PC-3 (cell line): ENCODE measurements at places on chromosomes 11 and 22. TPM values are rescaled to one million over a fixed set of nuclear protein-coding genes. Genes with fewer than 3 reads are reported as not detected.

Gene OR8A1
- 0.04 TPM in 1 of 2 replicates, not detected in the other for total RNA-seq

Gene NEFH
- 0.29 TPM in 1 of 2 replicates, not detected in the other for total RNA-seq

Gene PHF21B
- total RNA-seq, result 0.12 TPM in 1 of 2 replicates, not detected in the other

Gene SYCE3
- 1.3 TPM in 1 of 2 replicates, not detected in the other for total RNA-seq

DNA sequence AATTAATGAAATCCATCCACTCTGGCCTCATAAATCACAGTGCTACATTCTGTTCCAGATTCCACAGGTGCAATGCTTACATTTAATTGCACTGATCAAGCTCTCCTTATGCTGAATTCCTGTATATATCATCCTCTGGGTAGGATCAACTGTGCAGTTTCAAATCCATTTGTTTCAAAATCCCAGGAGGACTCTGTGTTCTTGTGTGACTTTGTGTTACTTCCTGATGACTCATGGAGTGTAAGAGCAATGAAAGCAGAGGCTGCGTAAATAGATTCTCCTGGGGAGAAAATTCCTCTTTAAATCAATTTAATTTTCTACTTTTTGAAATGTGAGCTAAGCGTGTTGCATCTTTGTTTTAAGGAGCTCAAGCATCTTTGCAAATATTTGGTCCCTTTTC lies 752.7 kb downstream of the METTL15 start:
- DNase-seq, result peak; percentile 70

- DNase-seq, result no peak
These were observed 16.2 kb downstream of the MISFA start for GRCh38 chr11:18615628-18616392.

DNA sequence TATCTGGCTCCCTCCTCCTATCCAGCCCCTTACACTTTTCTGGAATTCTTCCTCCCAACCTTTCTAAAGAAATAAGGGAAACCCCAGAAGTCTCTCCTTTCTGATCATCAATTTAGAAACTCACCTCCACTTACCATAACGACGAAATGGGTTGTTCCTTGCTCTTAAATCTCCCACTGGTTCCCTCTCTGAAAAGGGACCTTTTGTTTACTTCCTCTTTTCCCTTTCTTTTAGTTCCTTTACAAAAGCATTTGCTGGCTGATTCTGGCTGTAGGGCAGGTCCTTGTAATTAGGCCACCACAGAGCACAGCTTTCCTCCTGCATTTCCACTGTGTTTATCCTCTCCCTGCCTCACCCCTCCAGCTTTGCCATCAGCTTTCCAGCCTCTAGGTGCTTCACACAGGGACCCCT lies 12.0 kb downstream of the JAML start:
- no peak for DNase-seq

DNA sequence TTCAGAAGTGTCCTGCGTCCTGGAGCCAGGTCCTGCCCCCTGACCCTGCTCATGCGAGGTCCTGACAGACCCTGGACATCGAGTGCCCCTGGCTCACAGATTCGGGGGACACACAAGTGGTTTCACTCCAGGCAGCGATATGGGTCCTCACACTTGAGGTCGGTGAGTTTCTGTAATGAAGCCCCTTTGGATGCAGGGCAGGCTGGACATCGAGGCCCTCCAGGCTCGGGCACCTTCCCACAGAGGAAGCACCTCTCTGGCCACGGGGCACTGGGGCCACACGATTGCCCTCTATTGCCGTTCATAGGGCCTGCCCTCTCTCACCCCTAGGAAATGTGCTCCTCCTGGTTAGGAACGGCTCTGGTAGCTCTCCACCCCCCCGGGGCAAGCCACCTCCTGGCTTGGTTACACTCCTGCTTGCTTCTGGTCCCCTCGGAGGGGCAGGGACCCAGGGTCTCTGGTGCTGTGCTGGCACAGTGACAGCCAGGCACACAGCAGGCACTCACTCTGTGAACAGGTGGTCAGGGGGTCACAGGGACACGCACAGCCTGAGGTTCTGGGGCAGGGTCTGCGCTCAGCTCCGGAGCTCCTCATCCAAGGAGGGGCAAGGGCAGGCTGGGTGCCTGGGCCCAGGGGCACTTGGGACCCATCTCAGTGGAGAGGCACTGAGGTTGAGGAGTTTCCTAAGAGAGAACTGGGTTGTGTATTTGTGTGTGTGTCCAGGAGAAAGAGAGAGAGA lies 907.7 kb downstream of the BRD1 start:
- DNase-seq, result no peak

Gene SCO2
- 5.7 and 5.8 TPM in 2 replicates for total RNA-seq

DNA sequence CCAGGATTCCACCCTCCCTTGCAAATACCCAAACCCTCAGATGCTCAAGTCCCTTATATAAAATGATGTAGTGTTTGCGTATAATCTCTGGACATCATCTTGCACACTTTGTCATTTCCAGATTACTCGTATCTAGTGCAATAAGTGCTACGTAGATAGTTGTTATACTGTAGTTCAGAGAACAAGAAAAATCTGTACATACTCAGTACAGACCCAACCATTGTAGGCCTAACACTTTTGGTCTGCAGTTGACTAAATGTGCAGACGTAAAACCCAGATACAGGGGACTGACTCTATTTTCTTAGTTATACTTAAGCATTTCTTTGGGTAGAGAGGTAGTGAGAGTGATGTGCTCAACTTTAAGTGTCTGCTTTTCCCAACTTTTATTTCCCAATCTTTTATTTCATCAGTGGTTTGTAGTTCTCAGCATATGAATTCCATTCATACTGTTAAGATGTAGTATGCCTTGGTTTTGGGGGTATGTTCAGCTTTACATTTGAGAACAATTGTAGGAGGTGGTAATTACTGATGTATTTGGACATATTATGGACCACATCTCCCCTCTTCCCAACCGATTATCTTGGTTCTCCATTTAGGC lies 43.9 kb downstream of the DDX6 start:
- DNase-seq, result no peak

DNA sequence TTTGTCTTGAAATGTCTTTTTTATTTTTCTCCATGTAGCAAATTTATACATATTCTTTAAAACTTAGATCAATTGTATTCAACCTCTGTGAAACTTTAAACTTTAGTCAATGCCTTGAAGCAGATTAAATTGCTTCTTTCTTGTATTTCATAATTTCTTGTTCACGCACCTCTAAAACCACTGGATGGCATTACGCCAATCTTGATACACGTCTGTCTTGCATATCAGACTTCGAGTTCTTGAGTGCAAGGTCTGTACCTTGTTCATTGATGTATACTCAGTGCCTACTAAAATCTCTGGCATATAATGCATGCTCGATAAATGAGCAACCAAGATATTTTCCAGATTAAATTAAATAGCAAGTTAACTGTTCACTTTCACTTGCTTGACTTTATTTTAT lies 236.8 kb downstream of the CASP12 start:
- DNase-seq, result no peak

- no peak for DNase-seq
These were observed 98.6 kb upstream of the SYT13 start for GRCh38 chr11:45384711-45385241.

Gene TP53AIP1
- total RNA-seq, result 0.17 and 0.58 TPM in 2 replicates

DNA sequence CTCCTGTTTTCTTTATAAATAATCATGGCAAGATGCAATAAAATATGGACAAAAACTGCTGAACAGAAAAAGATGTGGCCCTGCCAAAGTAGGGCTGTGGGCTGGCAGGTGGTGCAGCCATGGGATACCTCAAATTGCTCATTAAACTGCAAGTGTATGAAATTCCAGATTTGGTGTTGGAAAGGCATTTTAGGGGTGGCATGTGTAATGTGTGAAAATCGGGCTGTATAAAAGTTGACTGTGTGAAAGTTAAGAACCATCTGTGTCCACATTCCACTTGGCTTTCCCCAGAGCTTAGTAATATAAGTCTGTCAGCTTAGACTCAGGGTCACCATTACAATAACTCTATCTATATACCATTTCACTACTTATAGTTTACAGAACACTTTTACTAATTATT lies 34.8 kb upstream of the FZD4 start:
- DNase-seq, result no peak

- DNase-seq, result no peak
These were observed 93.2 kb upstream of the RTL6 start for GRCh38 chr22:44591146-44591790.

GRCh38 chr22:27247701-27248434 lies 553.7 kb downstream of the MN1 start:
- DNase-seq, result no peak

- no peak for DNase-seq
These were observed 1.4 kb upstream of the CPT1A start for GRCh38 chr11:68843052-68843561.

Gene TMEM184B
- total RNA-seq, result 37.5 and 43.8 TPM in 2 replicates

Gene SERGEF
- 13.7 and 14.0 TPM in 2 replicates for total RNA-seq

GRCh38 chr22:44271010-44271500 lies 41.7 kb downstream of the SHISAL1 start:
- no peak for DNase-seq

DNA sequence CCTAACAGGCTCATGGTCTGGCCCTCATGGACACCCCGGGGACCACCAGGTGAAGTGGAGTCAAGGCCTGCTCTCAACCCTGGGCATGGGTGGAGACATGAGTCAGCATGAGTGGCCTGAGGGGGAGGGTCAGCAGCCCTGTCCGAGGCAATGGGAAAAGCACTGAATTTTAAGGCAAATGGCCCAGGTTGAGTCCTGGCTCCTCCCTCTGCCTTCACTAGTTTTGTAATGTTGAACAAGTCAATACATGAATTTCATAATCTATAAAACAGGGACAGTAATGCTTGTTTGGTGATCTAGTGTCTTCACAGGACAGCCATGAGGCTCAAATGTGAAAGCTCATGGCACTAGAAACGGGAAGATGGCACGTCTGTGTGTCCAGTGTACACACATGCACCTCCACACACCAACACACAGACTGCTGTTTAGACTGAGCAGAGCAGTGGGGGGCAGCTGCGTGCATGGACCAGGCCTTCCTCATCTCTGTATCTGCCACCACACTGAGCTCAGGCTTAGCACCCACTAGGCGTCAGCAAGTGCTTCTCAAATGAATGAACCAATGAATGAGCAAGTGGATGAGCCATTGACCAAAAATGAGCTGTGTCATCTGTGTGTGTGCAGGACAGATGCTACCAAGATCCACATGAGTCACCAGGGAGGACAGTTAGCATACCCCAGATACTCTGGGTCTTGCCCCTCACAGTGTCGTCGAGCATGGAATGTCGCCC lies 63.4 kb downstream of the NRXN2 start:
- DNase-seq, result peak; percentile 93

DNA sequence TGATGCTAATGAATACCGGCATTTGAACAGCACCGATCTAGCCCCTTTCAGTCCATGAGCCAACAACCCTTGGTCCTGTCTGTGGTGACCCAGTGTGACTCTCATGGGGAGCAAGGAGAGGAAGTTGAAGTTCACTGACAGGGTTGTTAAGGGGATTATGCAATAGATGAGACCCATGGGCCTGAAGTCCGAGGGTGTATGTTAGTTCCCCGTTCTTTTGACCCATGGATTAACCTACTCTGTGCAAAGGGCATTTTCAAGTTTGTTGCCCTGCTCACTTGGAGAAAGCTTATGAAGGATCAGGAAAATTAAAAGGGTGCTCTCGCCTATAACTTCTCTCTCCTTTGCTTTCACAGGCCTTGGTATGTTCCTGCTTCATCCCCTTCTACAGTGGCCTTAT lies 4.9 kb downstream of the PNPLA3 start:
- no peak for DNase-seq

Gene ARAP1
- total RNA-seq, result 86.2 and 124 TPM in 2 replicates

DNA sequence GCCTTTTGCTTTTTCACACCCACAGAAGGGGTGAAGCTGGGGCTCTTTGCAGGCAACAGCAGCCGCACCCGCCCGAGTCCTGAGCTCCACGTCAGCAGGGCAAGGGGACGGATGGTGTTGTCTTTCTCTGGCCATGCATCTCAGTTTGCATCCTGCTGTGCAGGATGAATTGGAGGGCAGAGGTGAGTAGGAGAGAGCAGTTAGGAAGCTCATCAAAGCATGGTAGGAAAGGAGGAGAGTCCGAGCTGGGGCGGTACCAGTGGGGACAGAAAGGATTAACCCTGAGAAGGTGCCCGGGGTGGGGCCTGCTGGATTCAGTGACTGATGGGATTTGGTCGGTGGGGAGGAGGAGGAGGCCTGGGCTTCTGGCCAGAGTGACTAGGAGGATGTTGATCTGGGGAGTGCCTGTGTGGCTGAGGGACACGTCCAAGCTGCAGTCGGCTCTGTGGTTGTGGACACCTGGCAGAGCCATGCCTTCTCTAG lies 14.6 kb downstream of the FAM83F start:
- DNase-seq, result peak; percentile 57

- DNase-seq, result no peak
These were observed 110.3 kb downstream of the KCNQ1OT1 start for GRCh38 chr11:2589538-2589934.

GRCh38 chr11:19432370-19433061 lies 191.8 kb upstream of the E2F8 start:
- DNase-seq, result peak; percentile 72

- no peak for DNase-seq
These were observed 62.1 kb downstream of the FAT3 start for GRCh38 chr11:92286709-92287108.

Gene SLC22A12
- total RNA-seq, result not detected in 2 replicates

Gene PRDM11
- total RNA-seq, result 5.0 and 6.3 TPM in 2 replicates

DNA sequence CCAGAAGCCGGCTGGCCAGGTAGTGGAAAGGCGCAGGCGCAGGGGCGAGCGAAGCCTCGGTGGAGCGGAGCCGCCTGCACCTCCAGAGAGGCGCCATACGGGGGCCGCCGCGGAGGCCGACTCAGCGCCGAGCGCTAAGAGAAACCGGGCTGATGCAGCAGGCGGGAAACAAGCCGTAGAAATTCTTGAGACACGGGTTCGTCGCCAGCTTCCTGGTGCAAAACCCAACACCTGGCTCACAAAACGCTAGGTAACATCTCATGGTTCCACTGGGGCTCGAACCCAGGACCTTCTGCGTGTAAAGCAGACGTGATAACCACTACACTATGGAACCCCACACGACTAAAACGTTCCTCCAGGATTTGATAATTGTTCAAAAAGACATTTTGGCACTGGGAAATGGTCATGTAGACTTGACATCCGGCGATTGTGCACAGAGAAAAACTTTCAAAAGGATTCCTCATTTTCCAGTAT lies 39.1 kb downstream of the OR4D9 start:
- DNase-seq, result peak; percentile 99

GRCh38 chr11:74345420-74345819 lies 34.0 kb upstream of the P4HA3 start:
- DNase-seq, result no peak

GRCh38 chr11:115598257-115598901 lies 94.2 kb upstream of the CADM1 start:
- no peak for DNase-seq

Gene TMEM218
- 33.6 and 37.0 TPM in 2 replicates for total RNA-seq

DNA sequence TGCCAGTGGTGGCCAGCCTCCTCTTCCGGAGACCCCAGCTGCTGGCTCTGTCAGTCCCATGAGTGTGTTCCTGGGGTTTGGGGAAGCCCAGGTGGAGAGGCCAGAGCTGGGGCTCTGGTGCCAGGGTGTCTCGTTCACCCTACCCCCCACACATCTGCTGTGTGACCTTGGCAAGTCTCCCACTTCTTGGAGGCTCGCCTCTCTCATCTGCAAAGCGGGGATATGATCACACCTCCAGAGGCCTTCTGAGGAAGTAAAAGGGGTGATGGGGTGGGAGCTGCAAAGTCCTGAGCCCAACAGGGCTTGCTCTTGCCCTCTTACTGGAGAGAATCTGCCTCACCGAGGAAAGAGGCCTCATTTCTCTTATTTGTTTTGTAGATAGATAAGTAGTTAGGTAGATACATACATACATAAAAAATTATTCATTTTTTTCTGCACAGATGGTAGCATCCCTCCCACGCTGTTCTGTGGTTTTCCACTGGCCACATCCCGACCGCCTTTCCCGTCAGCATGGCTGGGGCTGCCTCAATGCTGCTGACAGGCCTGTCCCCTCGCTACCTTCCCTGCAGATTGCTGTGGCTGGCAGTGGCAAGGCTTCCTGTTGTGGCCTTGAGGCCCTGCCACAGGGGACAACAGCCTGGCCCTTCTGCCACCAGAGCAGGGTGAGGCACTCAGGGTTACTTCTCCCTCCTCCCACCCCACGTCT lies 23.9 kb downstream of the MYO7A start:
- no peak for DNase-seq

Gene SCGB1D2
- total RNA-seq, result not detected in 2 replicates
